ENCODE measurements at places on chromosomes 1 and 21. TPM values are rescaled to one million over a fixed set of nuclear protein-coding genes. Genes with fewer than 3 reads are reported as not detected.

- H3K27me3 ChIP-seq = peaks cover 31% of the 10 kb centered on the region
- no peak overlapping the region for H3K27ac ChIP-seq
- no peaks in the 10 kb centered on the region for H3K4me1 ChIP-seq
Measured at GRCh38 chr1:18701183-18701582, 70.5 kb downstream of the PAX7 start.

GRCh38 chr1:80534606-80535360, 1266.0 kb upstream of the ADGRL2 start:
- H3K4me1 ChIP-seq = peaks cover 7% of the 10 kb centered on the region
- no peak overlapping the region for H3K4me3 ChIP-seq

DNA sequence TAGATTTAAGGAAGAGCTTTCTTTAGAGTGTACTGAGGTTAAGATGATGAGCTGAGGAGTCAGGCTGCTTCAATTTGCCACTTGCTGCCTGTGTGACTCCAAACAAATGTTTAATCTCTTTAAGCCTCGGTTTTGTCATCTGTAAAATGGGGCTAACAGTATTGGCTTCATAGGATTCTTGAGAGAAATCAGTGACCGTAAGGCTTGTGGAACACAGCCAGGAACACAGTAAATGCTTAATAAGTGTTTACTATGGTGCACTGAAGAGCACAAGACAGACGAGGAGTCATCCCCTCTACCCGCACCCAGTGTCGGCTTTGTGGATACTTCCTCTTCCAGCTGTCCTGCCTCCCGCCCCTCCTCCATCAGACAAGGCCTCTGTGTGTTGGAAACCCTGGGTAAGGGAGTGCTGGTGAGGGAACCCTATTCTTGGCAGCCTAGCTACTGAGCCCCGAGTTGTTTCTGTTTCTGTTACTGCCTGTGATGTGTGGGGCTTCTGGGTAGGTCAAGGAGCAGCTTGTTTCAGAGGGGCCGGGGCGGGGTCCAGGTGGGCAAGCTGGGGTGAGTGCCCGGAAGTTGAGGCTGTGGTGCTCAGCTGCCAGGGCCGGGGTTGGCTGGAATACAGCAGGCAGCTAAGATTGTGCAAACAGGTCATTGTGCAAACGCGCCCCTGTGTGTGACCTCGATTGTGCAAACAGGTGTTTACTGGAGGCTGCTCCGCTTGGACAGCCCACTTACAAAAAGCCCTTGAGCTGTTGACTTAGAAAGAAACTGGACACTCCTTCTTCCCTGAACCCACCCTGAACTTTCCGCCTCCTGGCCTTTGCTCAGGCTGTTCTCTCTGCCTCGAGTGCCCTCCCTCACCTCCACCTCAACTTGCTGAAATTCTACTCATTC, 4.0 kb upstream of the CSF3R start:
- H3K27me3 ChIP-seq = no peaks in the 10 kb centered on the region
- DNase-seq = peak; percentile 39
- H3K27ac ChIP-seq = no peak overlapping the region
- no peak overlapping the region for H3K4me3 ChIP-seq
- H3K4me1 ChIP-seq = peaks cover 12% of the 10 kb centered on the region

- no peak overlapping the region for H3K27ac ChIP-seq
- H3K27me3 ChIP-seq = no peaks in the 10 kb centered on the region
- H3K4me1 ChIP-seq = peaks cover 62% of the 10 kb centered on the region
Measured at GRCh38 chr1:3314491-3315381, 139.7 kb upstream of the ARHGEF16 start.

- DNase-seq = no peak
- no peak overlapping the region for H3K4me3 ChIP-seq
- H3K4me1 ChIP-seq = no peaks in the 10 kb centered on the region
- H3K27me3 ChIP-seq = no peaks in the 10 kb centered on the region
Measured at GRCh38 chr1:84541679-84542078, 32.6 kb downstream of the CTBS start.

SAMD11 gene
- total RNA-seq = 90.7 TPM

Data from cardiac muscle cell (in vitro differentiated cells and primary cell).